ENCODE measurements at places on chromosomes 7 and 10.

DNA sequence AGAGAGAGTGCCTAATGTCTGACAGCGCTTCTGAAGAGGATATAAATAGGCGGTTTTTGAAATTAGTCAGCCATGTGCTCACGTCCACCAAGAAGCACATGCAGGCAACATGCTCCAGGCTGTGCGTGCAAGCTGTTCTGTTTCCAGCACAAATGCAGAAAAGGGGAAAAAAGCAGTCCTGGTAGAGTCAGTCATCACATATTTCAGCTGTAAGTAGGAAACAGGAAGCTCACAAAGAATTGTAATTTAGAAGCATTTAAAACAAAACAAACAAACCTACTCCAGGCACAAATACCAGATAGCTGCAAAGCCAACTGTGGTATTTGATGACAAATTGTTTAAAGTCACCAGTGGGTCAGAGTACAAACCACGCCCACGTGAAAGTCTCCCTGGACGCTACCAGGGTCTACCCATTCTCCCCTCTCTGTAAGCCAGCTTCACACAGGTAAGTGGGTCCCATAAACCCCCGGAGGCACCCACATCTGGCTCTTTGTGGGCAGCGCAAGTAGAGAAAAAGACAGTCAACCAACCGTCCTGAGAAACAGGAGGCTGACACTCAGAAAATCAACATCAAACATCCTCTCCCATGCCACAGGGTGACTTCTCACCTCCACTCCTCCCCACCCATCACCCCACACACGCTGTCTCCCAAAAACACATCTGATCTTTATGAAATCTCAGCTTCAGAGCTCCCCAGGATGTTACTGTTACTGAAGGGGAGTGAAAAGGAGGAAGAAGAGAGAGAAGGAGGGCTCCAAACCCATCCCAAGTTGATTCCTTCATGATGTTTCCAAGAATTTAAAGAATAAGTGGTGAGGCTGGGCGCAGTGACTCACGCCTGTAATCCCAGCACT lies 186.4 kb downstream of the FAM107B start:
- DNase-seq = no peak

DNA sequence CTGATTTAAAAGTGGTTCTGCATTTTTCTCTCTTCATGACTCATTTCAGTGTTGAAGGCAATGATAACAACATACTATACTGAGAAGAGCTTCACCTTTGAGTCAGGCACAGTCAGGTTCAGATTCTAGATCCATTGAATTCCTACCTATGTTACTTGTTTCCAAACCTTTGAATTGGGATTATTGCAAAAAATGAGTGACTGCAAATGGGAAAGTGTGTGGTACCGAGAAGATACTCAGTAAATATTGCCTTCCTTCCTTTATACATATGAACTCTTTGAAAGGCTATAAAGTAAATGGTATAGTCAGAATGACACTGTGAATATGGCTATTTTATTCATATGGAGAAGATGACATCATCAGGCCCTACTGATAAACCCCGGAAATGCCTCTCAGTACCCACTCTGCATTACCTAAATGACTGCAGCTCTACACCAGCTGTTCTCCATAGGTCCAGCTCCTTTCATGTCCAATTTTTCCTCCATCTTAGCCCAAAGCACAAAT lies 66.7 kb upstream of the FGL2 start:
- DNase-seq = no peak

DNA sequence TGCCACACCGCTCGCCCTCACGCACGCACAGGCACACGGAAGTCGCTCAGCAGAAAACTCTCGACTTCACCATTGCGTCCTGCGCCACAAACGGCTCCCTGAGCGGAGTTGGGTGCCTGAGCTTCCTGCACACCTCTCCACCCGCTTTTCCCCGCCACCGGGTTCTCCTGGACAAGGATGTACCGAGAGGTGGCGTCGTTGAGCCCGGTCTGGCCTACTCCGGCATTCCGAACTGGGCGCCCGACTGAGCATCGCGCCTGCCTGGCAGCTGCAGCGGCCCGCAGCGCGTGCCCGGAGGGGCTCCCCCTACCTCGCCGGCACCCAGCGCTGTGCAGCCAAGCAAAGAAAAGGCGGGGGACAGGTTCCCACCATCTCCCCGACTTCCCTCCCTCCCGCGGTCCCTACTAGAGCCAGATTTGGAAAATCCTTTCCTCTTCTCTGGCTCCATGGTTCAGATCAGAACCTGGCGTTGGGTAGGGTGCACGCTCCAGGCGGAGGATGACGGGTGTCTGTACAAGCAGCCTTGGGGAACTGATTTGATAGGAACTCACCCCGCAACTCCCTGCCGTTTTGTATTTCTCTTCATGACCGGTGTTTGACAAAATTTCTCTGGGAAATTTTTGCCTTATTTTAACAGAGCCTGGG lies 1.7 kb downstream of the SORCS3 start:
- DNase-seq = peak; percentile 52

- no peak for DNase-seq
Observed at GRCh38 chr7:28855538-28856217, 102.5 kb downstream of the TRIL start.

- DNase-seq = no peak
Observed at GRCh38 chr7:99086532-99086931, 57.4 kb downstream of the SMURF1 start.

DNA sequence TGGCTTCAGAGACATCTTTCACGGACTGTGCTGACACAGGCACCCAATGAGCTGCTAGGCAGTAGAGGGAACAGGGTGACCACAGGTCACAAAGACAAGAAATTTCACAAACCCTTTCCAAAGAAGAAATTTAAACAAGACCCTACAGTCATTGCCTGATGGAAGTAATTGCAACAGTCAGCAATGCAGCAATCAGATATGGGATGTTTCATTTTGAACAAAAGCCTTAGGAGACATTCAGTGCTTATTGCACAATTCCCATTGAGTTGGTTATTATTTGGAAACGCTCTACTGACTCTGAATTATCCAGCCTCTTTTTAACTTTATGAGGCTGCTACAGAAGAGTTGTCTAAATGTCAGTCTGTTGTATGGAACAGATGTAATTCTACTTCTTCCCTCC lies 85.5 kb downstream of the ETV1 start:
- DNase-seq = no peak

All from midbrain (tissue), 1 donor.